Myometrial cell (primary cell): ENCODE measurements at places on chromosomes 4 and X. TPM values are rescaled to one million over a fixed set of nuclear protein-coding genes. Genes with fewer than 3 reads are reported as not detected.

Gene GABRQ
- total RNA-seq, result 0.29 and 0.53 TPM in 2 replicates

Gene PRICKLE3
- 5.8 and 8.5 TPM in 2 replicates for total RNA-seq

Gene SPANXD
- not detected in 2 replicates for total RNA-seq

Gene DDX3X
- 112 and 128 TPM in 2 replicates for total RNA-seq
